ENCODE measurements at places on chromosomes 7 and 10.

- no peak for DNase-seq
Measured at GRCh38 chr7:51351661-51352060, 35.1 kb upstream of the COBL start.

GRCh38 chr10:88705958-88706357, at the start of gene LIPK:
TSS of gene LIPK (plus strand) at chr10:88706249. CDS start at chr10:88724544, 18,295 bp downstream.
- DNase-seq = no peak

GRCh38 chr7:11141541-11141940, 167.9 kb downstream of the PHF14 start:
- no peak for DNase-seq

DNA sequence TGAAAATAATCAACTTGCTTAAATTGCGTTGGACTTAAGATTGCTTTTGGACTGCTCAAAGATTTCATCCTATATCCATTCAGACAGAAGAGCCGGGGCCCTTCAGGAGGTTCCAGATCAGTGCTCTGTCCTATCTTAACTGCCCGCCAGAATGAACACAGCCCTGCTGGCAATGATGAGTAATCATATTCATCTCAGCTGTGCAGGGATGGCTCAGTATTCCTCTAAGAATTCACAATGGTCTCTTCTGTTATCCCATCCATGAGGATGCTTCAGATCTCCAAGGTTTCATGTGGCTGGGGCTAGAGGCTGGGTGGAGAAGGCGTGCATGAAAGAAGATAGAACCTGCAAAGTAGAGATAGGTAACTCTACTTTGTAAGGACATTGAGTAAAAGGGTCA, 80.0 kb upstream of the NPVF start:
- no peak for DNase-seq

DNA sequence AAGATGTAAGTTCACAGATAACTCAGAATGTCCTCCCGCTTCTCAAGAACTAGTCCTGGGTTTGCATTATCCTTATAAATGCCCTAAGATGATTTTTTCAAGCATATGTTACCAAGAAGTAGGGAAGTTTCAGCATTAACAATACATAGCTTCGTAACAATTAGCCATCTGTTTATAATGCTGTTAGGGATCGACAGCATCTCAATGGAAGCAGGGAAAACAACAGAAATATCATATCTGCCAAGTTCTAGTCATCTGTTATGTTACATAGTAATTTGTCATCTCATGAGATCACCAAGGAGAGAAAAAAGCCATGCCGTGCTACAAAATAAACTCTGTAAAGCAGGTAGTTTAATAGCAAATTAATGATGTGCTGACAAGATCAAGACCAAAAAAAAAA, 731.5 kb upstream of the C7orf33 start:
- no peak for DNase-seq

DNA sequence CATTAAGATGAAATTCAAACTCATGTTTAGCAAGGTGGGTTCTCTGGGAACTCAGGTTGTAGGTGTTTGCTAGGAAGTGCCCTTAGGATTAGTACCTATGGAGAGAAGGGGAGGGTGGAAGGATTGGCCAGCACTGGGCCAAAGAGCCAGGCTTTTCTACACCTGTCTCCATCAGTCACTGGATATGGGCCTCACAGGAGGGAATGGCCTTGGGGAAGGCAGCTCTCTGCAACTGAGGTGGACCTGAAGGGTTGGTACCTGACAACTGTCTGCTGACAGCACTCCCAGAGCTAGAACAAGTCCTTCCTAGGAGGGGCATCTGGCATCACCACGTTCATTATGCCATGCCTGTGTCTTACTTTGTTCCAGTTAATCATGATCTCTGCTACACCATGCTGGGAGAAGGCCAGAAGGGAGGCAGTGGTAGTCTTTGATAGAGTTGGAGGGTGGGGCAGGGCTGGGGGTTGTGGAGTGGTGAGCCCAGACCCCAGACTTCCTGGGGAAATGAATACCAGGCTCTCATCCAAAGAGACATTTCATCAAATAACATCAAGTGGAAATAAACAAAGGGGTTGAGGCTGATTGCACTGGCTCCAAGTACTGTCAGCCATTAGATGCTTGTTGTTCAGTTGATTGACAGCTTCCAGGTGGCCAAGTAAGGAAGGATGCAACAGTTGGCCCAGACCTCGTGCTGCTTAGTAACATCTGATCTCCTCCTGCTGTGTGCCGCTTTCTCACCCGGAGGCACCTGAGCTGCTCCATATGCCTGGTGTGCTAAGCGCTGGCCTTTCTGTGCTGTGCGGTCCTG, 70.6 kb upstream of the PIK3CG start:
- no peak for DNase-seq

- DNase-seq = no peak
Measured at GRCh38 chr7:22223807-22224206, 133.1 kb downstream of the RAPGEF5 start.

- DNase-seq = no peak
Measured at GRCh38 chr10:42367532-42368230, 270.7 kb downstream of the ZNF33B start.

DNA sequence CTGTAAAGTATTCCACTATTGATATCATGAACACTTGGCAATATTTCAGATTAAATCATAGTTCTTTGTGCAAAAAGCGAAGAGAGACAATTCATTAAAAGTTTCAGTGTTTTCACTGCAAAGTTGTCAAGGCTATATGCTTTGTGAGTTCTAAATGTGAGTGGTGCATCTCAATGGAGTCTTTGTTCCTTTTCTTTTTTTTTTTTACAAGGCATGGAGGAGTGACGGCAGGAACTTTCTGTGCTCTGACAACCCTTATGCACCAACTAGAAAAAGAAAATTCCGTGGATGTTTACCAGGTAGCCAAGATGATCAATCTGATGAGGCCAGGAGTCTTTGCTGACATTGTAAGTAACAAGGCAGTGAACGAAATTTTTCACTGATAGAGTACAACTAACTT, 84.5 kb downstream of the AASS start:
- DNase-seq = no peak

- DNase-seq = no peak
Measured at GRCh38 chr7:124652237-124652636, 113.4 kb downstream of the GPR37 start.

- no peak for DNase-seq
Measured at GRCh38 chr10:102869258-102870198, at the start of gene AS3MT. TSS of gene AS3MT (plus strand) at chr10:102869470. CDS start at chr10:102869593, 123 bp downstream.

GRCh38 chr10:116329153-116329552, 4.9 kb downstream of the CCDC172 start:
- no peak for DNase-seq

GRCh38 chr7:55144333-55145317, 125.8 kb downstream of the EGFR start:
- DNase-seq = no peak

GRCh38 chr10:102399217-102400021, 3.9 kb downstream of the NFKB2 start:
- peak; percentile 84 for DNase-seq

GRCh38 chr10:103837370-103838069, 17.9 kb downstream of the SH3PXD2A start:
- no peak for DNase-seq
